Activated CD8-positive, alpha-beta memory T cell treated with anti-CD3 and anti-CD28 coated beads for 48 hours (primary cell): ENCODE measurements at places on chromosomes 4 and X.

DNA sequence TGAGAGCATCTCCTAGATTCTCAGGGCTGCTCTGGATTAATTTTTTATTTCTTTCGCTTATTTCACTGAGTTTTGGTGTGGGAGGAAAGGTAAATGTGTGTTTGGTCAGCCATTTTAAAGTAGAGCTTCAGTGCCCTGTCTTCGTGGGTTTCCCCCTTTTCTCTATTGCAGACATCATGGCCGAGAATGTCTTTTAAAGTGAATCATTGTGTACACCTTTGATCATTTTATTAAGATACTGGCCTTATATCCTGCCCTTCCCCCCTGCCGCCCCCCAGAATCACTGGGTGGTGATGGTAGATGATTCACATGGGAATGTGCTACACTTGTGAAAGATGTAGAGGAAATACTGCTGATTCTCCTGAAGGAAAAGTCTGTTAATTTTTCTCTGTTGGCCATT lies 23.8 kb downstream of the CDKL5 start:
- no peak for DNase-seq

GRCh38 chrX:17820100-17820499 lies 41.0 kb downstream of the RAI2 start:
- no peak for DNase-seq

- DNase-seq, result peak; percentile 59
These were observed 115.0 kb downstream of the SMIM20 start for GRCh38 chr4:26028793-26029567.

DNA sequence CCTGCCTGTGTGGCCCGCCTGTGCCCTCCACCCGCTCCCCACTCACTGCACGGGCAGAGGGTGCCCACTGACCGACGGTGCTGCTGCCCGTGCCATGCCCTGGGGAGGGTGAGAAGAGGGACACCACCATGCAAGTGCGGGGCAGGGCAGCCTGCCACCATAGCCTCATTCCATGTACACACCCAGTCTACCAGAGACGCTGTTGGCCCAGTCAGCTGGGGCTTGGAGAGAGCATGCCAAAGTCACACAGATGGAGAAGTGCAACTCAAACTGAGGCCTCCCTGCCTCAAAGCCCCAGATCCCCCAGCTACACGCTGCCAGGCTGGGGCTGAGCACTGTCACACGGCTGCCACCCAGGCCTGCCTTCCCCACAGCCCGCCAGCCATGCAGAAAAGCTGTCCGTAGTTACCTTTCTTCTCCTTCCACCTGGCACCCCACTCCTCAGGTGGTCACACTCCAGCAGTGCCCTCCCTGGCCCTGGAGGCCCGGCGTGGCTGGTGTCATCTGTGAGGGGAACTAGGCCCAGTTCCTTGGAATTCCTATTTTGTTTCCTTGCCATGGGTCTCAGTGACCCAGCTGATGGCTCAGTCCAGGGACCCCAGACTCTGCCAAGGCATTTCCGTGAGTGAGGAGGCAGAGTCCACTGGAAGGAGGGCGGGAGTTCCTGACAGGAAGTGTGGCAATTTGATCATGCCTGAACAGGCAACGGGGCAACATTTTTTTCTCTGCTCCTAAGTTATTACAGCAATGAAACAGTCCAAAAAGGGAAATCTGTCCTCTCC lies at the start of gene SLC2A9:
Gene SLC2A9 (minus strand): TSS at position 627 of the 782 bp plus-strand sequence. CDS start 68 bp downstream, at position 559.
- no peak for DNase-seq

DNA sequence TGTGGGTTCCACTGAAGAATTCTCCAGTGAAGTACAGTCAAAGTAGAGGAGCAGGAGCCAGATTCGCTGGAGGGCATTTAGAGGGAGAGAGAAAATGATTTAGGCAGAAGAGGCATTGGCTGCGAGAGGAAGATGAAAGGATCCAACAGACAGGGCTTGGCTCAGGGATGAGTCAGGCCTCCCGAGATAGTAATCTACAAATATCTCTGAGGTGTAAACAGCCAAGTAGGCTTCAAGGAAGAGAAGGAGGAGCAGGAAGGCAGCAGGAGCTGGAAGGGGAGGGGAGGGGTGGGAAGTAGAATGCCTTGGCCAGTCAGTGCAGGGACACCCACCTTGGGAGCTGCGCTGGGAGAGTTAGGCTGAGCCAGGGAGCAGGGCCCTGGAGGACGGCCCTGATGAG lies 55.5 kb downstream of the PJA1 start:
- no peak for DNase-seq

- DNase-seq, result no peak
These were observed 647.0 kb upstream of the PCDH7 start for GRCh38 chr4:30073011-30073710.
